Colonic mucosa (tissue), 4 donors: ENCODE measurements at places on chromosomes 16 and 17.
A peak's percentile ranks its signal among the peaks of the same experiment; 100 is the strongest.

GRCh38 chr16:1991135-1991551 is 1.4 kb downstream of the SYNGR3 start:
- peak overlapping the region; percentile 59 for H3K27ac ChIP-seq
- peak; percentile 56 for DNase-seq
- peaks cover 16% of the 10 kb centered on the region for H3K4me1 ChIP-seq
- H3K27me3 ChIP-seq = peaks cover 23% of the 10 kb centered on the region
- peak overlapping the region; percentile 23 for H3K4me3 ChIP-seq
- peaks cover 4% of the 10 kb centered on the region for H3K36me3 ChIP-seq

DNA sequence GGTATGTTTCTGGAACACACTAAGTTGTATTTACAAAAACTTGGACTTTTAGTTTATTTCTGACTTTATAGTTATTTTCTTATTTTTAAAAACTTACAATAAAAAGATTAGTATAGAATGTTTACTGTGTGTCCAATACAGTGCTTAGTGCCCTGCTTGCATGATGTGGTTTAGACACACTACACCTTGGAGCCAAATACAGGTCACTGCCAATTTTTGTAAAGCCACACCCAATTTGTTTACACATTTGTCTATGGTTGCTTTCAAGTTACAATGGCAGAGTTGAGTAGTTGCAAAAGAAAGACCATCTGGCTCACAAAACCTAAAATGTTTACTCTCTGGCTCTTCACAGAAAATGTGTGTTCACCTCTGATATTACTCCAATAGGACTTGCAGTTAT is 807.1 kb downstream of the KCNJ2 start:
- H3K27me3 ChIP-seq = no peaks in the 10 kb centered on the region
- DNase-seq = no peak
- no peaks in the 10 kb centered on the region for H3K36me3 ChIP-seq
- no peak overlapping the region for H3K4me3 ChIP-seq
- H3K27ac ChIP-seq = no peak overlapping the region
- no peaks in the 10 kb centered on the region for H3K4me1 ChIP-seq

- no peak for DNase-seq
- no peaks in the 10 kb centered on the region for H3K27me3 ChIP-seq
- peak overlapping the region; percentile 17 for H3K4me3 ChIP-seq
- H3K27ac ChIP-seq = peak overlapping the region; percentile 62
Observed at GRCh38 chr17:29138184-29138955, 41.8 kb downstream of the MYO18A start.

- DNase-seq = no peak
- no peak overlapping the region for H3K27ac ChIP-seq
- no peaks in the 10 kb centered on the region for H3K27me3 ChIP-seq
- no peak overlapping the region for H3K4me3 ChIP-seq
Observed at GRCh38 chr16:14496786-14497185, 133.3 kb downstream of the PARN start.
